ENCODE measurements at places on chromosomes 13 and 19.

DNA sequence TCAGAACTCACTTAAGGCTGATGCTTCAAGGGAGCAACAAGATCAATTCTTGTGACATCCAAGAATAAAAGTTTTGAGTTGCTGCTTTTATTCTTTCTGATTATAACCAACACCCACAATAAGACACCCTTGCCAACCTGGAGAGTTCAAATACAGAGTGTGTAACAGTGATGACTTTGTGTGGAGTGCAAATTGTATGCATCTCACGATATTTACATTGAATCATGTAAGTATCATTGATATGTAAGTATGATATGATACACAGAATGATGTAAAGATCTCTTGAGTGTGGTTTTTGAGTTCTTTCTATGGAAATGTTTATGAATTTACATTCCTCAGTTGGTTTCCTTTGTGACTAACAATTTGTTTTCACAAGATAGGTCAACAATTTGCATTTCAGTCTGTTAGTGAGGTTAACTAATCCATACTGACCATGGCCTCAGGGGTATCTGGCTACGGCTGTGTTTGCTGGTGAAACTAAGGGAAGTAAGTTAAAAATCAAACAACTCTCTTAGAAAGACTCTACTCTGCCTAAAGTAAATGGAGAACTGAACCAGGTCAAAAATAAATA, 12.4 kb downstream of the LHFPL6 start:
- no peak for DNase-seq

GRCh38 chr19:18282021-18282787, 782 bp upstream of the JUND start:
- DNase-seq, result no peak

GRCh38 chr13:19607523-19608078, 25.9 kb upstream of the MPHOSPH8 start:
- peak; percentile 54 for DNase-seq

GRCh38 chr13:74575729-74576125, 441.5 kb upstream of the KLF12 start:
- peak; percentile 25 for DNase-seq

- DNase-seq, result peak; percentile 9
These were observed 135.8 kb downstream of the RFC3 start for GRCh38 chr13:33953781-33954180.

GRCh38 chr13:63323441-63323840, 1907.8 kb upstream of the PCDH20 start:
- no peak for DNase-seq

GRCh38 chr13:87678372-87678752, 7.2 kb downstream of the SLITRK5 start:
- DNase-seq, result no peak

DNA sequence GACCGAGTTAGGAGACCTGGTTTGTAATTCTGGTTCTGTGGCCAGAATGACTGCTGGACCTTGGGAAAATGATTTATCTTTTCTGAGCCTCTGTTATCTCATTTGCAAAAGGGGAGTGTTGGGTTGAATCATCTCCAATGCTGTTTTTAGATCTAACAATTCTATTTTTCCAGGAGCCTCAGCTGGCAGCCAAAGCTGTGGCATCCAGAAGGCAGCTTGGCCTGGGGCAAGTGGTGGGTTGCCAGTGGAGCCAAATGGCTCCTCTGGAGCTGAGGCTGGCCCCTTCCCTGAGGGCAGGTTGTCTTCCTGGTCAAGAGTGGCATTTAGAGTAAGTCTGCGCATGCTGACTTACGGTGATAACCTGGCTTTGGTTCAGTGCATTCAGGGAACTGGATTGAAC, 21.3 kb downstream of the B3GLCT start:
- DNase-seq, result no peak

DNA sequence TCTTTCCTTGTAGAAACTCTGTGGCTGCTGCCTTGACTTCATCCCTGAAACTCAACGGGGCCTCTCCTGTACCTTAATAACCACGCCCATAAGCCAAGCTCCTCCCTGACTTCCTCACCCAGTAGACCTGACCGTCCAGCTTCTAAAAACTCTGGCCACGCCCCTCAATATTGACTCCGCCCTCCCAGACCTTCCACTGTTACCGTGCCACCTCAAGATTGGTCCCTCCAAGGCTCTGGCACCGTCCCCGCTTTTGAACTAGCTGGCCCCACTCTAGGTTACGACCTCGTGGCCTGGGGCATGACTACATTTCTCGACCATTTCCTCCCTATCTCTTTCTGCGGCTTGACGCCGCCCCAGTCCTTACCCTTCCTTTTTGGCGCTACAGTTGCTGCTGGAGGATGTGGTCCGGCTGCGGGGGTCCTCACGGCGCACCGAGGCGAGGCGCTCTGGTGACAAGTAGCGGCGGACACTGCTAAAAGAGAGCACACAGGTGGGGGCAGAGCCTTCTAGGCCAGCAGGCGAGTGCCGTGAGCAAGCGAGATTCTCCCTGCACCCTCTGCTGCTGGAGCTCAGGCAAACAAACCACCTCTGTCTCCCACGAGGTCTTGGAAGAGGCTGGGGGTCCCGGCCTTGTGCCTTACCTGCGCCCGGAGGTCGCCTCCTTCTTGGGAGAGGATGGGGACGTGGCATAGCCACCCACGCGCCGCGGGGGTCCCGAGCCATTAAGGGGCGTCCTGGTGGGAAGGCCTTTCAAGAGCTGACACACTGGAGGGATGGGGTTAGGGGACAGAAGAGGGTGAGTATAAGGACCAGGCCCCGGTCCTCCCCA, 2.3 kb upstream of the EML2 start:
- DNase-seq, result peak; percentile 72

DNA sequence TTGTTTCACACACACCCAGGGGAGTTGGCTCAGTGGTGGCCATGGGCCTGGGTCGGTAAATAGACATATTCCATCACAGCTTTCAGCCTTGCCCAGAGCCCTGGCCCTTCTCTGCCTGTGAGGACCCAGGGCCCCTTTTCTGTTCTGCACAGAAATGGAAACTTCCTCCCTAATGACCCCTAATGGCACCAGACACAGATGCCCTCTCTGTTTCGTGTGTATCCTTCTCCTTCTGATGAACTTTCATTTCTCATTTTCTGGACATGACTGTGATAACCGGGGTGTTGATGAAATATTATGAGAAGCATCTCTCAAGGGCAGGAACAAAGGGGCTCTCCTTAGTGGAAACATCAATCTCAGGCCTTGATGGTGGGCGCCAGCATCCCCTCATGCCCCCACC, 12.8 kb downstream of the LILRA1 start:
- no peak for DNase-seq

DNA sequence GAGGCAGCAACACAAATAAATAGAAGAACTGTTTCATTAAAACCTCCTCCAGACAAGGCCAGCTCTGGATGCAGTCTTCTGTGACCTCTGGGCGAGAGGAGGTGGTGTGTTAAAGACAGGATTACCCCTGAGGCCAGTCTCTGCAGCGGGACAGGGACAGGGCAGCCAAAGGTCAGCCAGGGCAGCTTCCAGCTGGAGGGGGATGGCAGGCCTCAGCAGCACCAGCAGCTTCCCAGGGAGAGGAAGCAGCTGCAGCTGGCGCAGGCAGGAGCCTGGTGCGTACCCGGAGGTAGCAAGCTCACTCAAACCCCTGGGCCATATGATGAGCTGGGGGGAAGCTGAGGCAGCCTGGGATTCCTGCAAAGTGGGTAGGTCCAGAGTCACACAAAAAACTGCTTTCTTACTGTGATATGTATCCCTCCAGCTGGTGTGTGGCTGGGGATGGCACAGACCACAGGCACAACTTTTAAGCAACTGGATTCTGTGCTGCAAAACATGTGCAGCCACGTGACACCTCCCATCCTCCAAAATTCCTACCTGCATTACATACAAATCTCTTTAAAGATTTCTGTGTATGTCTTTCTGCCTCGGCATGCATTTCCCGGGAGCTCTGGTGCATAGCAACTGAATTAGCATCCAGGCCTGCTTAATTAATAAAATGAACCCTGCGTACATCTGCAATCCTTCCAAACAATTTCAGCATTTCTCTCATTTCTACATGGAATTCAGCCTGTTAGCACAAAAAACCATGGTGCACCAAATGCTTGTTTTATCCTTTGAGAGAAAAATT, 238.3 kb upstream of the MAB21L1 start:
- no peak for DNase-seq

DNA sequence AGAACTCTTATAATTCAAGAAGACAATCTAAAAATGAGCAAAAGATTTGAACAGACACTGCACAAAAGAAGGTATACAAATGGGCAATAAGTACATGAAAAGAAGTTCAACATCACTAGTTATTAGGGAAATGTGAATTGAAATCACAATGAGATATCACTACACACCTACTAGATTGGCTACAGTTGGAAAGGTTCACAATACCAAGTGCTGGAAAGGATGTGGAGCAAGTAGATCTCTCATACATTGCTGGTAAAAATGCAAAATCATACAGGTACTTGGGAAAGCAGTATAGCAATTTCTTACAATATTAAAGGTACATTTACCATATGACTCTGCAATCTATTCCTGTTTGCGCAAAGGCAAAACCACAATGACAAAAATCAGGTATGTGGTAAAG, 145.7 kb downstream of the LHFPL6 start:
- DNase-seq, result no peak

DNA sequence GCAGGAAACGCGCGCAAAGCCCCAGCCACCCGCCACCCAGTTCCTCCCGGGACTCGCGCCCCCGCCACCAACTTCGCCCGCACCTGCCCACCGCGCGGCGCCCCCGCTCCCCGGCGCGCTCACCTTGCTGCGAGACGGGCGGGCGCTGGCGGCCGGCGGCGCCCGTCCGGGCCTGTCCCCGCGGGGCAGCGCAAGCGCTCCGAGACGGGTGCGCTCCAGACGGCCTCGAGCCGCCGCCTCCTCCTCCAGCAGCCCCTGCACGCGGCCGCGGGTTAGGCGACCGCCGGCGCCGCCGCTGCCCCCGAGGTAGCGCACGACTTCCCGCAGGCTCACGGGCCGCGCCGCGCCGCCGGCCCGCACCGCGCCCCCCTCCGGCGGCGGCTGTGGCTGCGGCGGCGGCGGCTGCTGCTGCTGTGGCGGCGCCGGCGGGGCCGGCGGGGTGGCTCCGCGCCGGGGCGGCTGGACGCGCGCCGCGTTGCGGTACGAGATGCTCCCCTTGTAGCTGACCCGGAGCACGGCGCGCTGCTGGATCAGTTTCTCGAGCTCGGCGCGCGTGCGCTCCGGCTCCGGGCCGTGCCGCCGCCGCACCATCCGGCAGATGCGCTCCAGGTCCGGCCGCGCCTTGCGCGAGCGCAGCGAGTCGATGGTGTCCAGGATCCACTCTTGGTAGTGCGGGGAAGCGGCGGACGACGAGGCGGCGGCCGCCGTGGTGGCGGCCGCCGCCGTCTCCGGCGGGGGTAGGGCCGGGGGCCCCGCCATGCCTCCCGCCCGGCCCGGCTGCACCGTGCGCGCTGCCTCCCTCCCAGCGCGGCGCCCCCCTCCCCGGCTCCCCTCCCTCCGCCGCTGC, 666 bp downstream of the SAMD1 start:
- DNase-seq, result peak; percentile 86

DNA sequence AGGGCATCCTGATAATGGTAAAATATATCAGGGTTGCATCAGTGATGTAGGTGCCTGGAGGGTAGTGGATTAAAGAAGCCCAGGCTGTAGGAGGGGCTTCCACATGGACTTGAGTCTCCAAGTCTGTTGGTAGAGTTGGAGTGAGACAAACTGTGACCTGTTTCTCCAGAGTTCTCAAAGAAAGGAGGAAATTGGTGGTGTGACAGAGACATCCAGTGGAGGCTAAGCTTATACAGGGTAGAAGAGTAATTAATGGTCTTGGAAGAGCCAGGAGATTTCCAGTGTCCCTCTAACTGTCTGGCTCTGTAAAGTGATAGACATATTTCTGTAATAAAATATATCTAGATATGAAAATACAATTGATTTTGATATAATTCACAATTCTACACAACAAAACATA, 61.1 kb downstream of the GPC5 start:
- no peak for DNase-seq

- peak; percentile 28 for DNase-seq
These were observed 22.8 kb upstream of the CEACAM20 start for GRCh38 chr19:44552324-44552723.

DNA sequence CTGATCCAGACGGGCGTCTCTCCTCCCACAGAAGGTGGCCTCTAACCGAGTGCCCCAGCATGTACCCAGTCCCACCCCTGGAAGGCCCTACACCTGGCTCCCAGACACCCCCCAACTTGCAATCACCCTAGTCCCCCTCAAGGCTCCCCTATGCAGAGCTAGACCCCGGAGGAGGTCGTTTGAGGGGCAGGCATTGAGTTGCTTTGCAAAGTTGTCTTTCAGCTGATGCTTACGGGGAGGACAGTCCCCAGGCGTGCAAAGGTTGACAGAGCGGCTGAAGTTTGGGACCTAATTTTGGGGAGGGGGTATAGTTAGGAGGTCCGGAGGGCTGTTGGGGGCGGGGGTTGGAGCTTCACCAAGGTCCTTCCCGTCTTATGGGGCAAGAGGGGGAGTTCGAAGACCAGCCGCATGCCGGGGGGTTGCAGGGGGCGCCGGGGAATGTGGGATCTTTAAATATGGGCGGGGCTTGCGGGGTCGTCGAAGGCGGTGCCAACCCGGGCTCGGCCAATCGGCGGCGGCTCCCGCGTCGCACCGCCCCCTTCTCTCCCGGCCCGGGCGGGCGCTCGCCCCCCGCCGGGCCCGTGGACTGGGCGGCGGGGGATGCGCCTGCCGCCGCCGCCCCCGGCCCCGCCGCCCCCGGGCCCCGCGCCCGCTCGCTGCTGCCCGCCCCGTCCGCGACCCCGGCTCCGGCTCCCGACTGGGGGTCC, at the start of gene KCNN1:
Gene KCNN1, plus strand, starts transcription at position 558 of the 707 bp plus-strand sequence. CDS start 6,782 bp downstream, outside the sequence.
- DNase-seq, result no peak

GRCh38 chr19:6228551-6229215, 51.1 kb downstream of the MLLT1 start:
- DNase-seq, result no peak

- no peak for DNase-seq
These were observed 665.0 kb upstream of the SLITRK6 start for GRCh38 chr13:86464193-86464592.

All from iris pigment epithelial cell (primary cell).